ENCODE measurements at places on chromosomes 12 and 14. TPM values are rescaled to one million over a fixed set of nuclear protein-coding genes. Genes with fewer than 3 reads are reported as not detected.

Gene SPRYD3
- 5.8 TPM for total RNA-seq

Gene KRT3
- not detected for total RNA-seq

Gene LRRC9
- total RNA-seq, result 0.39 TPM

Gene MYH6
- 0.13 TPM for total RNA-seq

Gene DDX11
- total RNA-seq, result 175 TPM

Gene HSPA2
- 25.4 TPM for total RNA-seq

Gene TWF1
- 22.7 TPM for total RNA-seq

Gene PYGL
- total RNA-seq, result 53.8 TPM

Gene ARHGAP9
- 3.7 TPM for total RNA-seq

Gene WNT1
- not detected for total RNA-seq

Gene RNF212B
- 0.39 TPM for total RNA-seq

Gene B3GNT4
- total RNA-seq, result 1.0 TPM

Gene SELPLG
- total RNA-seq, result 0.09 TPM

Gene PPFIA2
- total RNA-seq, result 0.39 TPM

Gene PTHLH
- 0.35 TPM for total RNA-seq

Gene LRP1-AS
- not detected for total RNA-seq

Gene NGB
- total RNA-seq, result 0.11 TPM

Gene CCDC175
- 0.09 TPM for total RNA-seq

Gene GPRC5D
- total RNA-seq, result not detected

Gene CACNA1C
- 0.81 TPM for total RNA-seq

Gene GZMH
- not detected for total RNA-seq

Gene EPYC
- not detected for total RNA-seq

Gene KCNC2
- total RNA-seq, result not detected

Gene TOGARAM1
- 9.6 TPM for total RNA-seq

Gene ITGA7
- 114 TPM for total RNA-seq

Gene B4GALNT3
- total RNA-seq, result 23.3 TPM

Gene PRKD1
- total RNA-seq, result 2.7 TPM

Gene PWP1
- 49.7 TPM for total RNA-seq

Gene KRT85
- not detected for total RNA-seq

Gene B4GALNT1
- total RNA-seq, result 2.6 TPM

Gene ACSS3
- 19.3 TPM for total RNA-seq

Gene ITFG2
- 32.7 TPM for total RNA-seq

Gene NPFF
- total RNA-seq, result not detected

Gene KRT73
- total RNA-seq, result not detected

Gene CD69
- total RNA-seq, result not detected

Gene REM2
- 1.4 TPM for total RNA-seq

Gene MVK
- 17.4 TPM for total RNA-seq

Gene ZC2HC1C
- total RNA-seq, result 1.4 TPM

Gene AICDA
- 0.22 TPM for total RNA-seq

Gene RABGGTA
- 25.6 TPM for total RNA-seq

Gene PIANP
- 5.2 TPM for total RNA-seq

Gene ACRBP
- 1.3 TPM for total RNA-seq

Gene NIN
- 15.4 TPM for total RNA-seq

Gene ALDH1L2
- total RNA-seq, result 1.9 TPM

Gene HOTAIR
- not detected for total RNA-seq

Gene GYS2
- not detected for total RNA-seq

Gene SSPN
- 0.72 TPM for total RNA-seq

Gene RTN1
- 0.92 TPM for total RNA-seq

Gene CLEC4C
- 0.26 TPM for total RNA-seq

Gene GPRC5A
- 0.09 TPM for total RNA-seq

Gene CMTM5
- total RNA-seq, result not detected

Gene MOAP1
- 14.7 TPM for total RNA-seq

Gene SLC25A21
- total RNA-seq, result 7.1 TPM

Gene KRT6C
- total RNA-seq, result not detected
